ENCODE measurements at places on chromosomes 3 and 15. TPM values are rescaled to one million over a fixed set of nuclear protein-coding genes. Genes with fewer than 3 reads are reported as not detected.

OPA1 gene
- total RNA-seq: 34.6 TPM

SLC22A13 gene
- 0.07 TPM for total RNA-seq

CYP8B1 gene
- not detected for total RNA-seq

FETUB gene
- total RNA-seq: 0.23 TPM

GOLGA6B gene
- not detected for total RNA-seq

GPR149 gene
- not detected for total RNA-seq

RTP4 gene
- total RNA-seq: not detected

PRTG gene
- 8.6 TPM for total RNA-seq

PLAAT1 gene
- 0.09 TPM for total RNA-seq

PAQR5 gene
- total RNA-seq: 109 TPM

WDR76 gene
- total RNA-seq: 14.7 TPM

SLC9C1 gene
- not detected for total RNA-seq

CCDC174 gene
- 13.2 TPM for total RNA-seq

BBS4 gene
- total RNA-seq: 17.4 TPM

TUBGCP5 gene
- total RNA-seq: 23.7 TPM

CAMP gene
- total RNA-seq: not detected

FGF7 gene
- total RNA-seq: not detected

TLE3 gene
- total RNA-seq: 32.8 TPM

PLCB2 gene
- 0.87 TPM for total RNA-seq

CPN2 gene
- not detected for total RNA-seq

VIPR1 gene
- total RNA-seq: 2.3 TPM

GOLGA8G gene
- total RNA-seq: not detected

GORASP1 gene
- 31.3 TPM for total RNA-seq

CADPS gene
- total RNA-seq: not detected

LDHAL6B gene
- not detected for total RNA-seq

SAMD7 gene
- not detected for total RNA-seq

ZBTB20 gene
- total RNA-seq: 3.8 TPM

LMLN gene
- 2.3 TPM for total RNA-seq

MASP1 gene
- 0.02 TPM for total RNA-seq

ADIPOQ gene
- not detected for total RNA-seq

STAC gene
- total RNA-seq: 2.1 TPM

TGM5 gene
- not detected for total RNA-seq

GOLGA8S gene
- total RNA-seq: 0.18 TPM

SHF gene
- total RNA-seq: 0.66 TPM

LRRC34 gene
- not detected for total RNA-seq

ZNF501 gene
- total RNA-seq: not detected

ZNF660 gene
- not detected for total RNA-seq

POTEB2 gene
- not detected for total RNA-seq

DPH6 gene
- 14.9 TPM for total RNA-seq

CHRNA5 gene
- 30.7 TPM for total RNA-seq

DPPA2 gene
- not detected for total RNA-seq

ARPP19 gene
- 116 TPM for total RNA-seq

VPS18 gene
- total RNA-seq: 24.3 TPM

MKRN3 gene
- total RNA-seq: 1.1 TPM

ZNF385D gene
- total RNA-seq: not detected

TUBGCP4 gene
- 7.0 TPM for total RNA-seq

SH2D7 gene
- not detected for total RNA-seq

CELSR3 gene
- total RNA-seq: 3.8 TPM

SMCO1 gene
- total RNA-seq: not detected

SENP2 gene
- 24.3 TPM for total RNA-seq

TCTA gene
- total RNA-seq: 21.8 TPM
